ENCODE measurements at places on chromosomes 5 and 9. TPM values are rescaled to one million over a fixed set of nuclear protein-coding genes. Genes with fewer than 3 reads are reported as not detected.

GRCh38 chr5:132024117-132024435 is 12.6 kb upstream of the ACSL6 start:
- DNase-seq = no peak

- peak; percentile 98 for DNase-seq
Measured at GRCh38 chr9:116234081-116234480, 80.5 kb downstream of the PAPPA start.

Gene LAMC3
- 3.8 TPM for total RNA-seq

DNA sequence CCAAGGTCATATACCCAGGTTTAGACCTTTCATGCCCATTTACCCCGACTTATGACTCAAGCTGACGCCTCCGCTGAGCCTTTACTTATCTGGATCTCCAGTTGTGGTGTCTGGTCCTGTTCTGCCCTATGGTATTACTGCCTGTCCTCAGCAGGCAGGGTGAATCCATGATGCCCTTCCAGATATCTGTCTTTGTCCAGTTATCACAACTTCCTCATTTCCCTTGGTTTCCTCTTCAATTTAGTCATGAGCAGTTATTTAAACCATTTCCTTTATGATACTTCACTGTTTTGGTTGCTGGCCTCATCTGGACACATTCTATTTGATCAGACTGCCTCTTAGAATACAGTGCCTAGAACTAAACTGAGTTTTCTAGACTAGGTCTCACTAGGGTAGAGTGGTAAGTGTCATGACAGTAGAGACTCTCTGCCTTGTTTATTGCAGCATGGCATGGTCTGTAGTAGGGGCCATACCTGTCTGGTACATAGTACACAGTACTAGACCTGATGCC is 93.3 kb downstream of the MELK start:
- DNase-seq = peak; percentile 84

All from Daoy (cell line).